ENCODE measurements at places on chromosomes 2 and 18.

DNA sequence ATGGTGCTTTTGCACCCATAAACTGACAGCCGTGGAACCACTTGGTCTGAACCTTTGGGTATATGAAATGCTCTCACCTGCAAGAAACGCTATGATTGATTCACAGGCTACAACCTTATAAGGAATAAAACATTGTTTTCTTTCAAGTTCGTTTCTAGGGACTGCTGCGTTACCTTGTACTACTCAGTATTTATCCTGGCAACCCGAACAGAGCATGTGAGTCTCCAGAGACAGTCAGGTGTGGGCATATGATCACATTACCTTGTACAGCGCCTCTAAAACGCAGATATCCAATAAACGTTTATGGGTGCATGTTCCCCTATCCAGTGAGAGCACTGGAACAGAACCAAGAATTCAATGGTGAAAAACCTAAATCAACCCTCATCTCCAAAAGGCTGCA is 1.7 kb downstream of the CCBE1 start:
- DNase-seq = no peak

DNA sequence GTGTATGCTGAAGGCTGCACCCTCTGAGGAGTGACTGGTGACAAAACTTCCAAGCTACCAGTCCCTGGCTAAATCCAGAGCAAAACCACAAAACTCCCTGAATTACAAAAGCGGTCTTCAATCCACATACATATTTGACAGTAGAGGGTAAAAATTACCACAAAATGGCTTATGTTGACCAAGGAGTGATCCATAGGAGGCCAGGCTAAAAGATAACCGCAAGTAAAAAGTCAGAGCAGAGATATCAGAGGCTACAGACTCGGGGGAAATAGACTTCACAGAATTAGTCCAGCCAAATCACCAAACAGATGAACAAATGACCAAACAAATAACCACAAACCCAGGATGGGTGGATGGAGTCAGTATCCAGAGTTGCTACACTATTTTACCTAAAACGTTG is 19.4 kb downstream of the STARD6 start:
- no peak for DNase-seq

DNA sequence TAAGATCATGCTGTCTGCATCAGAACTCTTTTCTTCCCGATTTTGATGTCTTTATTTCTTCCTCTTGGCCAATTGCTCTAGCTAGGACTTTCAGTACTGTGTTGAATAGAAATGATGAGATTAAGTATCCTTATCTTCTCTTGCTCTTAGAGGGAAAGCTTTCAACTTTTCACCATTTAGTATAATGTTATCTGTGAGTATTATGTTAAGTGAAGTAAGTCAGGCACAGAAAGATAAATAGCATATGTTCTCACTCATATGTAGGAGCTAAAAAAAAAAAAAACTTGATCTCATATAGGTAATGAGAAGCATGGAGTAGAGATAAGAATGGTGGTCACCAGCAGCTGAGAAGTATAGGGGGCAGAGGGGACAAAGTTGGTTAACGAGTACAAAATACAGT is 1089.5 kb downstream of the TDRD15 start:
- no peak for DNase-seq

DNA sequence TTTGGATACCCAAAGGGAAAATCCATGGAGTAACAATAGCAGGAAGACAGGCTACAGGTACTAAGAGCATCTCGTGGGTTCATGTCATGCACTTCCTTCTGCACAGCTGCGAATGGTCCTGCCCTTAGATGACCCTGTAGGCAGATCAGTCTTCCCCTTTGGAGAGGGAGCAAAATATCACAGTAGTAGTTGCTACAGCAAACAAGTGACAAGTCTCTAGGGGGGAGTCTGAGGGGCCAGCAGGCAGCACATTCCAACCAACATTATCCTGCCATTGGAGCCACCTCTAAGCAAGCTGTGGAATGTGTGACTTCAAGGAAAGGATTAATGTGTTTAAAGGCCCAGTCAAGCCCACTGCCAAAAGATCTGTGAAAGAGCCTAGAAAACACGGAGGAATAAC is 273.2 kb upstream of the PARD3B start:
- DNase-seq = no peak

GRCh38 chr2:51212374-51212773 is 180.4 kb upstream of the NRXN1 start:
- DNase-seq = no peak

DNA sequence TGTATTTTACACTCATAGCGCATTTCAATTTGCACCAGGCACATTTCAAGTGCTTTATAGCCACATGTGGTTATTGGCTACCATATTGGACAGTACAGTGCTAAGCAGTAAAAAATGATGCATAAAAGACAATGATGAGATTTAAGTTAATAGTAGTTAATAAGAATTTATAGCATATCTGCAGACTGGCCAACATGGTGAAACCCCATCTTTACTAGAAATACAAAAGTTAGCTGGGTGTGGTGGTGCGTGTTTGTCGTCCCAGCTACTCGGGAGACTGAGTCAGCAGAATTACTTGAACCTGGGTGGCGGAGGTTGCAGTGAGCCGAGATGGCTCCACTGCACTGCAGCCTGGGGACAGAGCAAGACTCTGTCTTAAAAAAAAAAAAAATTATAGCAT is 9.7 kb downstream of the DRC1 start:
- DNase-seq = no peak

DNA sequence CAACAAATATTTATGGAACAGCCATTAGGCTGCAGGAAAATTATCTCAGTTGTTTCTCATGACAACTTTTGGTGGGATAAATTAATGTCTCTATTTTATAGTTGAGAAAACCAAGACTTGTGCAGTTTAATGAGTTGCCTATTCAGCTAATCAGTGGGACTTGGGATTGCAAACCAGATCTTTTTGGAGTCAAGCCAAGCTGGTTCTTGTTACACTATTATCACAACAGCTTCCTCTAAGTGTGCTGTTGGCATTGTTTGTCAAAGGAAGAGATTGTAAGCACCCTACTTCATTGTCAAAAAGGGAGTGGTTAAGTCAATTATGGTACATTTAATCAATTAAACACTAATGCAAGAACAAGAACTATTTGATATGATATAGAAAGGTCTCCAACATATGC is 119.2 kb downstream of the PAX3 start:
- DNase-seq = no peak

GRCh38 chr2:174166261-174166660 is 82.1 kb downstream of the OLA1 start:
- no peak for DNase-seq

DNA sequence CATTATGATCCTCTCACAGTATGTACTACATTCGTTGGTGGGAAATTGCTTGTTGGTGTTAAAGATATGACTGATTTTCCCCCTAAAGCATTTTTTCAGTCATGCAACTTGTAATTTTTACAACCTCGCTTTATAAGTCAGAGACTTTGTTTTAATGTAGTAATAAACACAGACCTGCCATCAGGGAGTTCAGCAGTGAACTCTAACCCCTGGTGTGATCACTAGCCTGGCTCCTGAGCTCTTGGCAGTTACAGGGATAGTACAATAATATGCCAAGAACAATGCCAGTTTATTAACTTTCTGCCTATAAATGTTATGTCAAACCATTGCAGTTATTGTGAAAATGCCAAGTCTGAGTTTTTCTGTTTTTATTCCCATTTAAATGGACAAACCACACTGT is 93.8 kb downstream of the EDAR start:
- no peak for DNase-seq

- no peak for DNase-seq
Measured at GRCh38 chr2:114219456-114219855, 223.0 kb upstream of the DPP10 start.

- DNase-seq = no peak
Measured at GRCh38 chr2:6866275-6866671, 566 bp upstream of the CMPK2 start.

DNA sequence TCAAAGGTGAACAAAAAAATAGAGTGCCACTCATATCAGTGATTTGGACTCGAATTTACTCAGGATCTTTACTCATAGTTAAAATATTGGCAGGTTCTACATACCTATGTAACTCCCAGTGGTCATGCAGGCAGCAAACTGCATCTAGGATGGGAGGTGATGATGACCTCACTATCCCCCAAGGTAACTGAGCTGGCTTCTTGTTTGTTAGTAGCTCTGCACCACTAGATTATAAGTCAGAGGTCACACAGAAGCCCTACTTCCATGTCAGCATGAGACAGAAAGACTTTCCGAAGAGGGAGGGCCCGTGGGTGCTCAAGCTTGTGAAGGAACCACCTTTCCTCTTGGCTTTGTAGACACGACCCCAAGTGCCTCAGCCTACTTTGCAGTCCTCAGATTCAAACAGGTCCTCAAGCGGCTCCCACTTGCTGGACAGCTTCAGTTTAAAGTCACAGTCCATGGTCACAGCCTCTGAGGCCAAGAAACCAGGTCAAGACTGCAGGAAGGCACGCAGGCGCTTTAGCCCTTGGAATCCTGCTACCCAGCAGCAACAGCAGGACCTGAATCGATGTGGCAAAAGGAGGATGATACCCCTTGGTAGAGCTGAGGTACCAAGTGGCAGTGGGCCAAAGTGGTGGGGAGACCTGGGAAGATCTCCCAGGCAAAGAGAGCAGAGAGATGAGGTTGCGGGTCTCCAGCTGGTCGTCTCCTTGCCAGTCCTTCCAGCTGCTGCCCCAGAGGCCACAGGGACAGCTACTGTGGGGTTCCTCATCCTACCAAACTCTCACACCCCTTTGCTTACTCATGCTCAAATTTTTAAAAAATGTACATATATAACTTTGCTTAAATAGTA is 4.3 kb downstream of the NTSR2 start:
- no peak for DNase-seq

DNA sequence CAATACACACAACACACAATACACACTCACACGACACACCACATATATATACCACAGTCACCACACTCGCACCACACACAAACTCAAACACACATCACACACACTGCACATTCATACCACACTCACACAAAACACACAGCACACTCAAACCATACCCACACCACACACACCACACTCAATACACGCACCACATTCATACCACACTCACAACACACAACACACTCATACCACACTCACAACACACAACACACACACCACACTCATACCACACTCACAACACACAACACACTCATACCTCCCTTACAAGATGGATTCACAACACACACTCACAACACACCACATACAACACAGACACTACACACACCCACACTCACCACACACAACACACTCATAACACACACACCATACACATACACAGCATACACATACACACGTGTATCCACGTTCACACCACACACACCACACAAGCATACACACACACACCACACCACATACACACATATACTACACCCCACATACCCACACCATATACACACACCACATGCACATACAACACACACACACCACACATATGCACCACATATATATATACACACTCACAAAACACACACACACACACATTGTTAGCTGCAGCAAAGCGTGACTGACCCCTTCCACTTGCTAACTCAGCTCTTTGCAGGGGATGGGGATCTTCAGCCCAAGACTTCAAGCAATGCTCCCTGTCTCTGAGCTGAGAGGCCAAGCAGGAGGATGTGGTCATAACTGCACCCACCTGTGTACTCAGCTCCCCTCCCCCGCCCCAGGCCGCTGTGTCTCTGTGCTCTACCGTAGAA is 59.0 kb downstream of the SDC1 start:
- DNase-seq = no peak

DNA sequence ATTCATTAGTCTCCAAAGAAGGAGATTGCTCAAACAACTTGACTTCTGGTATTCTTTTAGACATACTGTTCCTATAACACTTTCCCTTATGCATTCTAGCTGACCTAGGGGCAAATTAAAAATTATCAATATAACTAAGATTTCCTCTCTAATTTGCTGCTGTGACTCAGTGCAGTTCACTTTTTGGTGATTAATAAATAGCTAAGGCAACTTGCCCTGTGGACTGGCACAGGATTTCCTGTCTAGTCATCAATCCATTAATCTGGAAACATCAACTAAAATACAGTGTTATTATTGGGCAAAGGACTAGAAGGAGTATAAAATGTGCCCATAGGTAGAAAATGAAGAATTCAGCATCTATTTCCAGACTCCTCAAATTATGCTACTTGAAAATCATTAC is 83.5 kb upstream of the SERPINE2 start:
- DNase-seq = peak; percentile 25

Data from HCEC 1CT (cell line).